Spleen (tissue), 13 donors: ENCODE measurements at places on chromosomes 6 and 20. TPM values are rescaled to one million over a fixed set of nuclear protein-coding genes. Genes with fewer than 3 reads are reported as not detected.

- no peak for DNase-seq
- no peak overlapping the region for H3K27ac ChIP-seq
- no peak overlapping the region for H3K4me3 ChIP-seq
- H3K36me3 ChIP-seq, result no peaks in the 10 kb centered on the region
Observed at GRCh38 chr6:74041420-74041819, 345.4 kb downstream of the CD109 start.

DNA sequence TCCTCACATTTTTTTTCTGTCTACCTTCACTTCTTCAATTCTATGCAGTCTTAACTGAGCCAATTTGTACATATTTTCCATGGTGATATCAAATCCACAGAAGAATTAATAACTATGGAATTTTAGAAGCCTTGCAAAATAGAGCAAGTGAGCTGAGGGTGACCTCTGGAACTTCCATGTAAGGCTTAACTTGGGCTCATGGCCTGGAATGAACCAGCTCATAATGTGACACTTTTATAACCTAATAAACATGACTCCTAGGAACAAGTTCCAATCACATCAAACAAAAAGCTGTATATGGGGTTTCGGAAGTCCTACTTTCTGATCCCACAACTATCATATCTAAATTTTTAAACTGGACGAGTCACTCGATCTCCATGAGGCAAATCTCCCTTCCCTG is 232.4 kb downstream of the FOXA2 start:
- H3K36me3 ChIP-seq, result no peaks in the 10 kb centered on the region
- H3K27ac ChIP-seq, result no peak overlapping the region
- no peak for DNase-seq
- no peaks in the 10 kb centered on the region for H3K27me3 ChIP-seq
- no peaks in the 10 kb centered on the region for H3K4me1 ChIP-seq

Gene THBD
- 54.9 TPM for total RNA-seq

Gene CLPSL2
- not detected for total RNA-seq

DNA sequence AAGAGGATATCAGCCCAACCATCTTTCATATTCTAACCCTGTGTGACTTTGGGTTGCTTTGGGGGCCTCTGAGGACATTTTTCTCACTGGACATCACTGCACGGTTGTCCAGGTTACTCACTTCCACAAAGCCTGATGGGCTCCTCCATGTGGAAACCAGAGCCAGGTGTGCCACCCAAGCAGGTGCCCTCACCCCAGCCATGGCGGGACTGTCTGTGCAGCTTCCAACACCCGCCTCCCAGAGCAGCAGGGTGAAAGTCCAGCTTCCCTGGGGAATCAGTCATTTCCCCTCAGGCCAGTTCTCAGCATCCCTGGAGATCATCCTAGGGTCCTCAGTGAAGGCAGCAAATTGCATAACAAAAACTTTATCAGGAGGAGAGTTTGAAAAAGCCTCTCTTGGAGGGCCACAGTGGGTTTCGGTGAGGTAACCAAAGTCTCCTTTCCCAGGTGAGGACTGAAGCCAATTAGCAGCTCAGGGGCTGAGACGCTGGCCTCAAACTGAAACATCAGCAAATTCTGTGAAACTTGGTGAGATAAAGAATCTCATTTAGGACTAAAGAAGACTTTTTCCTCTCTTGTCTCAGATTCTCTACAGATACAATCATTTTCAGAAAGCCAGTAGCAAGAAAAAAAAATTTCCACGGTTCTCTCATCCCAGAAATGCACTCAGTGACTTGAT is 289.6 kb upstream of the CDH4 start:
- H3K36me3 ChIP-seq, result no peaks in the 10 kb centered on the region
- H3K27me3 ChIP-seq, result no peaks in the 10 kb centered on the region
- DNase-seq, result no peak
- no peaks in the 10 kb centered on the region for H3K4me1 ChIP-seq
- H3K4me3 ChIP-seq, result no peak overlapping the region

DNA sequence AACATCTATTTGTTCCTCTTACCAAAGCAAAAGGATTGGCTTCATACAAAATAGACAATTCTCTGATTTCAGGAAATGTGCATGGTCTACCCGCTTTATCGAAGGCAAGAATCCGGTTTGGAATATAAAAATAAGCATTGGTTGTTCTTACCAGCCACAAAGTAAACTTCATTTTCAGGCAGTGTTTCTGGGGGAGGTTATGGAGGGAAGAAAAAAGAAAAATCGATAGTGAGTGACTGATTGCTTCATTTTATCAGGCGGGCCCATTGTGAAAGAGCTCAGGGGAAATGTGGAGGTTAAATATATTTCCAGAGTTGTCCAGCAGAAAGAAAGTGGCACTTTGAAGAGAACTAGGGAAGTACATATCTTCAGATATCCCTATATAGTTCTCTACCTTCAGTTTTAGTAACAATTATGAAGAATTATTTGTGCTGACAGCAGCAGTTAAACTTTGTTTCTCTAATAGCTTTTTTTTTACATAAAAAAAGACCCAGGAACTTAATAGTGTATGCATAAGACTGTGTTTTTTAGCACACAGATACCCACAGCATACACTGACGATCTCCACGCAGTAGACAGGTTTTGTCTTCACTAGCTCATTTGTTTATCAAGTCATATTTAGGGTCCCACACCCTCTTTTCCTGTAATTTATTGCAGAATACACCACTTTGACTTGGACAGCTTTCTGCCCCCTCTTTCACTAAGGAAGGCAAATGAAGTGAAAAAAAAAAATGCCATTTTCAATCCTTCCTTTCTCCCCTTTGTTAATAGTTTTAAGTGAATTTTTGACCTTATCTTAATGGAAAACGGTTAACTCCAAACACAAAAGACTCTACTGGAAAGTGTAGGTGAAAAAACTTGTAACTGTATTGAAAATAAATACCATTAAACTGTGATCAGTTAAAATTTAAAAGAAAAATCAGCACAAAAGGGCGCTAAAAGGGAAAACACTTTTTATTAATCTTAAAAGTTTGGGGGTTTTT is 2.9 kb downstream of the POU3F2 start:
- H3K27ac ChIP-seq, result no peak overlapping the region
- H3K4me3 ChIP-seq, result no peak overlapping the region
- DNase-seq, result no peak
- H3K27me3 ChIP-seq, result peaks cover 100% of the 10 kb centered on the region
- H3K4me1 ChIP-seq, result peaks cover 41% of the 10 kb centered on the region

DNA sequence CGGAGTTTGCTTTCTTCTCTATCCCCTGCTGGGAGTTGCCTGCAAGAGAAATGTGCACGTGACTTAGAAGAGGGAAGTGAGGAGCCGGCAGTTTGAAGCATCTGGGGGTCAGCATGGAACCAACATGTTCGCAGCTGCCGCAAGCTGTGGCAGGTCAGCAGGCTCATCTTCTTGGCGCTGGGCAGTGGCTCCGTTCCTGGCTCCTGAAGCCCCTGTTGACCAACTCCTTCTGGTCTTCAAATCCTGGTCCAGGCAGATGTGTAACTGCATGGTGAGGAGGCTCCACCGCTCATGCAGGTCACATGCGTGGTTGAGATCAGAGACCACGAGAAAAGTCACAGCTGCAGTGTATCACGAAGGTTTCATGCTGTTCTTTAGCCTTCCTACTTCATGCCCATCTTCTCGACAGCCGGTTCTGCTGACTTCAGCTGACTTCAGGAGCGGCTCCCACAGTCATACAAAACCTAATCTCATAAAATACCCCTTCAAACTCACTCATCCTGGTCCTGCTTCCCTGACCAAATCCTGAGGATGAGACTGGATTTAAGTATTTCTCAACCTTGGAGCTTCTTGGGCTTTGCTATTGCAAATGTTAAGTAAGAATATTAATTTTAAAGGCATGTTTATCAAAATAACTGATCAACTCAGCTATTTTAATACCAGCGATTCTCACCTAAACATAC is 44.9 kb upstream of the BCAS1 start:
- H3K27ac ChIP-seq, result no peak overlapping the region
- no peak for DNase-seq
- no peaks in the 10 kb centered on the region for H3K27me3 ChIP-seq
- no peak overlapping the region for H3K4me3 ChIP-seq

Gene PLCB1
- 31.0 TPM for total RNA-seq

DNA sequence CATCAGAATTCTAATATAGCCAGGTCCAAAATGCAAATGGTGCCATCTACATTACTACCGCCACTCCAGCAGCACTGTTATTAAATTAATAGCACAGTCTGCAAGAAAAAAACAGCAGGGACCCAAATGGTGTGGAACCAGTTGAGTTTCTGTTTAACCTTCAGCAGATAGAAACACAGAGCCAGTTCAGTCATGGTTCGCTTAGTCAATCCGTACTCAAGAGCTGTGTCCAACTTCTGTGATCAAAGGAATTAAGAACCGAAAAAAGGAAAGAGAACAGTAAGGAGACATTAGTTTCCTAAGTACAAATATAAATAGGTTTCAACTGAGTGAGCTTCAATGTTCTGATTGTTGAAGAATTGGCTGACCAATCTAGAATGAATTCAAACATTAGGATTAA is 107.7 kb downstream of the TRDN start:
- no peak overlapping the region for H3K27ac ChIP-seq
- no peaks in the 10 kb centered on the region for H3K4me1 ChIP-seq
- no peak overlapping the region for H3K4me3 ChIP-seq
- no peaks in the 10 kb centered on the region for H3K27me3 ChIP-seq

GRCh38 chr6:10951675-10952282 is 64.9 kb downstream of the SYCP2L start:
- no peaks in the 10 kb centered on the region for H3K4me1 ChIP-seq
- H3K4me3 ChIP-seq, result no peak overlapping the region
- DNase-seq, result no peak
- no peaks in the 10 kb centered on the region for H3K27me3 ChIP-seq
- no peak overlapping the region for H3K27ac ChIP-seq

DNA sequence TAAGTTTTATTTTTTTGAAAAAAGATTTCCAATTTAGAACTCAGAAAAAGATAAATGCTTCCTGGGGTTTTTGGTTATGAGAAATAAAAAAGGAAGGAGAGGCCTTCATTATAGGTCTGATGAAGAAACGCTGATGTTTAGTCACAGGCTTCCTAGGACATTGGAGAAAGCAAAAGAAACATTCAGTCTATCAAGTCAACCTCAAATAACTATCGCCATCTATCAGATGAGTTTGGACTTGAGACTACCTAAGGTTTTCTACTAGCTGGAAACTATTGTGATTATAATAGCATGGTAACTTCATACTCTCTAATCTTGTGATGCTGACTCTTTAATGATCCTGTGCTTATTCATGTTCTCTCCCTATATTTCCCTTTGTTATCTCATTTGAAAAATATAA is 171.3 kb downstream of the TPBG start:
- no peaks in the 10 kb centered on the region for H3K27me3 ChIP-seq
- no peak for DNase-seq
- H3K36me3 ChIP-seq, result no peaks in the 10 kb centered on the region
- no peaks in the 10 kb centered on the region for H3K4me1 ChIP-seq
